Adipocyte (in vitro differentiated cells): ENCODE measurements at places on chromosomes 11 and 22.

DNA sequence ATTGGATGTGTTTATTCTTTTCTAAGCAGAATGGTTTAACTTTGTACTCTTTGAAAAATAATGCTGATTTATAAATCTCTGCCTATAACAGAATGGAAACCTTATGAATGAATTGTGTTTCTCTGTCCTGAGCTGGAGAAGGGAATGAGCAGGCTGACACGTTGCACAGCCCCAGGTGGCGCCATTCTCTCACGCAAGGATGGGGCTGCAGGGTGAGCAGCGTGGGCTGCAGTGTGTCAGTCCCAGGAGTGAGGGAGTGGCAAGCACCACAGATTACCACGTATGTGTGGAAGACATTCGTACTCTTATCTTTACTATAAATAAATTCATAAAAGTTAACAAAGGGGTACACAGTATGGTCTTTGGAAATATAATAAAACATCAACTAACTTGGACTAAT, 33.4 kb downstream of the FDX1 start:
- DNase-seq = peak; percentile 53

DNA sequence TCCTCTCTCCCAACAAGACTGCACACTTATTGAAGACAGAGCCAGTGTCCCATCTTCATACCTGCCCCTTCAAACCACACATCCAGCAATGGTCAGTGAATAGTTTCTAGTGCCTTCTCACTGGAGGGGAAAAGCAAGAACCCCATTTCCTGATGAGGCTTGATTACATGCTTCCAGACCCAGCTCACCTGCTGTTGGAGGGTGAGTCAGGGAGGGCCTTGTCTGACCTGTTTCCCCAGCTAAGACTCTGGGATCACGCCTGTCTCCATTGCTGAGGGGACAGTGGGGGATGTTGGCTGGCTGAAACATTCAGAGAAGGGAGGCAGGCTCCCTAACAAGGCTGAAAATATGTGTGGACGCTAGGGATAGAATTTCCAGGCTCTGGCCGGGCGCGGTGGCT, 27.5 kb upstream of the ZDHHC13 start:
- DNase-seq = no peak

DNA sequence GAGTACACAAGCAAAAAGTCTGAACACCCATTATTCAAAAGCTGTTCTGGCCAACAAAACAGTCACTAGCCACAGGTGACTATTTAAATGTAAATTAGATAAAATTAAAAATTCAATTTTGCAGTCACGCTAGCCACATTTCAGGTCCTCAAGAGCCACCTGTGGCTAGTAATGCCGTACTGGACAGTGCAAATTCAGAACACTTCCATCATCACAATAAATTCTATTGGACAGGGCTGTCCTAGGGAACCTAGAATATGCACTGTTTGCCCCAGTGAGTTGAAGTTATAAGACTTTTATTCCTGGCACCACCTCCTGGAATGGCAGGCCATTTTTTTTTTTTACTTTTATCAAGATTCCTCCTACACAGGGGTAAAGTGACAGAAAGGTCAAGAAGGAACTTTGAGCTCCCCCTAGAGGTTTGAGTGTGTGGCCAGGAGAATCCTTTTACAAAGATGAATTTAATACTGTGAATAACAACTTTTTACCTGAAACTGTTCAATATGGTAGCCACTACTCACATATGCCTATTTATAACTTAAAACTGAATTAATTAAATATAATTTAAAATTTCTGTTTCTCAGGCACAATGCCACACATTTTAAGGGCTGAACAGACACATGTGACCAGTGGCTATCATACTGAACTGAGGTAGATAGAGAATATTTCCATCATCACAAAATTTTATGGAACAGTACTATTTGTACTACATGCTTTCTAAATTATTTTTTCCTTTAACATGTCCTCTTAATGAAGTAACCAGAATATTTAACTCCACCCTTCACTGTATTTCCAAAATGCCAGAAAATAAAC, 6.5 kb downstream of the MSANTD2 start:
- peak; percentile 73 for DNase-seq

- no peak for DNase-seq
Observed at GRCh38 chr22:38246046-38246658, 26.7 kb downstream of the TMEM184B start.
